ENCODE measurements at places on chromosomes 7 and 10. TPM values are rescaled to one million over a fixed set of nuclear protein-coding genes. Genes with fewer than 3 reads are reported as not detected.
A peak's percentile ranks its signal among the peaks of the same experiment; 100 is the strongest.

Gene KAZALD1
- 0.78 TPM for total RNA-seq

Gene PHYHIPL
- total RNA-seq: 0.93 TPM

Gene PPP1R3C
- 136 TPM for total RNA-seq

DNA sequence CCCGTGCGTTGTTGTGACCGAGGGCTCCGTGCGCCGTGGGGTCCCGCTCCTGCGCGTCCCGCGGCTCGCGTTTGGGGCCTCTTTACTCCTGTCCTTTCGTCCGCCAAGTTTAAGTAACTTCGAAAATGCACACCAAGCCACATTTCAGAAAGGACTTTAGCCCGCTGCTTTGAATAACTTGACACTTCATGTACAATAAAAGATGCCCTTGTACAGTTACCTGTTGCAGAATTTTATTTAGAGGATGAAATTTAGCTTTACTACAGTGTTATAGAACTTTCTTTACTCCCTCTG, 459 bp downstream of the SUGCT start:
- DNase-seq: no peak

DNA sequence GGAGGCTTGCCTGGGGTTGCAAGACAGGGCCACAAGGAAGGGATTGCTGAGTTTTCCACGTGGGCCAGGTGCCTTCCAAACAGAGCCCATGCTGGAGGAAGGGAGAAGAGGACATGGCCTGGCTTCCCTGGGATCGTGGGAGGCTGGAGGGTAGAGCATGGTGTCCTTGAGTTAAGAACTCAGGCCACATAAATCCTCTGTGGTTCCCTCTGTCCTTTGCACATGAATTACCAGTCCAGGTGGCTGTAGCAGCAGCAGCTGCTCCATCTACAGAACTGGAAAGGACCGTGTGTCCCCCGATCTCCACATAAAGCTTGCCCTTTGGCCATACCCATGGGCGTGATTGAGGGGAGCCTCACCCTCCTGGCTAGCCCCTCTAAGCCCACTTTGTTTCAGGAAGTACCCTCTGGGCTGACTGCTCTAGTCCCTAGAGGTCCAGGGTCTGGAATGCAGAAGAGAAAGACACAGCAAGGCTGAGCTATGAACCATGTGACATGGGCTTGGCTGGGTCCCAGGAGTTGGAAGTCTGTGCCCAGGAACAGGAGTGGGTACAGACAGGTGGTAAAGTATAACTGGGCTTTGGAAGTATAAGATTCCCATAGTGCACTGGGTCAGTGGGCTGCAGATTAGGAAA, 84.9 kb downstream of the C10orf105 start:
- DNase-seq: peak; percentile 83

DNA sequence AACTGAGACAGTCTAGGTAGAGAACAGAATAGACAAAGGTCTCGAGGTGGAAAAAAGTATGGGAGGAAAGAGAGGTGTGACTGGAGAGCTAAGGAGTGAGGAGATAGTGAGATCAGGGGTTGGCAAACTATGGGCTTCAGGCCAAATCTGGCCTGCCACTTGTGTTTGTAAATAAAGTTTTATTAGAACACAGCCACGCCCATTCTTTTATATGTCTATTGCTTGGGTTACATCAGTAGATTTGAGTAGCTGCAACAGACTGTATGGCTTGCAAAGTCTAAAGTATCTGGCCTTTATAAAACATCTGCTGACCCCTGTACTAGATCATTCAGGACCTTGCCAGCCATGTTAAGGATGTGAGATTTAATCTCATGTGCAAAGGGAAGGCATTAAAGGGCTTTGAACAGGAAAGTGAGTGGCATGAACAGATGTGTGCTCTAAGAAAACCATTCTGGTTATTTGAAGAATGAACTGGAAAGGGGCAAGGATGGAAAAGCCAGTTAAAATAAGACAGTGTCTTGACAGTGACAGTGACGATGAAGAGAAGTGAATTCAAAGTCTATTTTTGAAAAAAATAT, 240.3 kb downstream of the RNLS start:
- no peak for DNase-seq
